Stomach (tissue), 19 donors: ENCODE measurements at places on chromosomes 2 and 18. TPM values are rescaled to one million over a fixed set of nuclear protein-coding genes. Genes with fewer than 3 reads are reported as not detected.
A peak's percentile ranks its signal among the peaks of the same experiment; 100 is the strongest.

DNA sequence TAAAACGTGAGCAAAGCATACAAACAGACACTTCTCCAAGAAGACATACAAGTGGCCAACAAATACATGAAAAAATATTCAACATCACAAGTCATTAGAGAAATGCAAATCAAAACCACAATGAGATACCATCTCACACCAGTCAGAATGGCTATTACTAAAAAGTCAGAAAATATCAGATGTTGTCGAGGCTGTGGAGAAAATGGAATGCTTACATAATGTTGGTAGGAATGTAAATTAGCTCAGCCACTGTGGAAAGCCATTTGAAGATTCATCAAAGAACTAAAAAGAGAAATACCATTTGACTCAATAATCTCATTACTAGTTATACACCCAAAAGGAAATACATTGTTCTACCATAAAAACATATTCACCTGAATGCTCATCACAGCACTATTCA is 825.7 kb downstream of the SUCLG1 start:
- no peaks in the 10 kb centered on the region for H3K27me3 ChIP-seq
- no peaks in the 10 kb centered on the region for H3K4me1 ChIP-seq
- no peaks in the 10 kb centered on the region for H3K36me3 ChIP-seq
- H3K27ac ChIP-seq = no peak overlapping the region
- no peak for DNase-seq
- H3K4me3 ChIP-seq = no peak overlapping the region

GRCh38 chr2:240467659-240468302 is 32.3 kb downstream of the GPC1 start:
- peak; percentile 22 for DNase-seq
- no peaks in the 10 kb centered on the region for H3K4me1 ChIP-seq
- no peaks in the 10 kb centered on the region for H3K36me3 ChIP-seq
- H3K27ac ChIP-seq = no peak overlapping the region
- no peaks in the 10 kb centered on the region for H3K27me3 ChIP-seq
- no peak overlapping the region for H3K4me3 ChIP-seq

GRCh38 chr2:47160660-47161059 is 5.6 kb upstream of the STPG4 start:
- no peak for DNase-seq
- peaks cover 62% of the 10 kb centered on the region for H3K36me3 ChIP-seq
- no peaks in the 10 kb centered on the region for H3K27me3 ChIP-seq
- no peaks in the 10 kb centered on the region for H3K4me1 ChIP-seq
- H3K4me3 ChIP-seq = no peak overlapping the region

The ITPRIPL1 gene
- total RNA-seq = 3.9 TPM

DNA sequence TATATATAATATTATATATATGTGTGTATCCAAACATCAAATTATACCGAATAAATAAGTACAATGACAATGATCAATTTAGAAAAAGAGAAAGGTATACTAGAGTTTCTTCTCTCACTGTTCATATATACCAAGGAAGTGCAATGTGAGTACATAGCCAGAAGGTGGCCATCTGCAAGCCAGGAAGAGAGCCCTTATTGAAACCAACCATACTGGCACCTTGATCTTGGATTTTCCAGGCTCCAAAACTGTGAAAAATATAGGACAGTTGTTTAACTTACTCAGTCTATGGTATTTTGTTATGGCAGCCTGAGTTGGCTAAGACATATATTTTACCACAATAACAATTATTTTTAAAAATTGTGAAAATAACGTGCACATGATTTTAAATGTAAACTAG is 1490.2 kb upstream of the SLC39A10 start:
- DNase-seq = peak; percentile 49
- H3K4me3 ChIP-seq = no peak overlapping the region
- no peaks in the 10 kb centered on the region for H3K36me3 ChIP-seq
- H3K4me1 ChIP-seq = no peaks in the 10 kb centered on the region
- H3K27ac ChIP-seq = no peak overlapping the region

- no peak for DNase-seq
- H3K4me1 ChIP-seq = no peaks in the 10 kb centered on the region
- no peaks in the 10 kb centered on the region for H3K36me3 ChIP-seq
- H3K27ac ChIP-seq = no peak overlapping the region
Measured at GRCh38 chr2:128726911-128727310, 408.2 kb upstream of the HS6ST1 start.

GRCh38 chr2:40363631-40364030 is 88.3 kb downstream of the SLC8A1 start:
- peak; percentile 48 for DNase-seq
- no peaks in the 10 kb centered on the region for H3K36me3 ChIP-seq
- H3K4me1 ChIP-seq = no peaks in the 10 kb centered on the region
- H3K4me3 ChIP-seq = no peak overlapping the region
- H3K27me3 ChIP-seq = no peaks in the 10 kb centered on the region

DNA sequence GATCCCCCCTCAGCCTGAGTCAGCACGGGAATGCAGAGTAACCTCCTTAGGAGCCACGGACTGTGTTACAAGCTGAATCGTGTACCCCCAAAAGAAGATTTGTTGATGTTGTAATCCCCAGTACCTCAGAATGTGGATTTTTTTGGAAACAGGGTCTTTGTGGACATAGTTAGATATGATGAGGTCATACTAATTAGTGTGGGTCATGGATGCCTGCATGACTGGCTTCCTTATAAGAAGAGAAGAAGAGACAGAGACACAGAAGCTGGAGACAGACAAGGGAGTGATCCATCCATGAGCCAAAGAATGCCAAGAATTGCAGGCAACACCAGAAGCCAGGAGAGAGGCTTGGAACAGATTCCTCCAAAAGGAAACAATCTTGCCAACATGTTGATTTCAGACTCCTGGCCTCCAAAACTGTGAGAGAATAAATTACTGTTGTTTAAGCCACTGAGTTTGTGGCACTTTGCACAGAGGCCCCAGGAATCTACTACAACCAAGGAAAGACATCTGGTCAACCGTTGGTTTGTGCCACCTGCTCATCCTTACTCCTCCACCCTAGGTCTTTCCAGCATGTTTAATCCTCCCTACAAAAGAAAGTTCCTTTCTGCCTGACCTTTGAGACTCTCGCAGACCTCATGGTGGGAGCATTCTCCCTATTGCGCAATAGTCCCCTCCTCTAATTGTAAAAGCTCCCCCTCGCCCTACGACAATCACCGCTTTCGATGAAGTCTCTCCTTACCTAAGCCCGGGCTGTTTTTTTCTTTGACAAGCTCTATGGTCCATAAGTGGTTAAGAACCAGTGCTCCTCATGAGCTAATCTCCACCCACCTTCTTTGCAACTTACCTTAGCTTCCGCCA is 91.6 kb downstream of the DNER start:
- H3K27ac ChIP-seq = no peak overlapping the region
- no peaks in the 10 kb centered on the region for H3K4me1 ChIP-seq
- no peak for DNase-seq
- H3K27me3 ChIP-seq = no peaks in the 10 kb centered on the region

GRCh38 chr18:52451256-52451655 is 111.3 kb downstream of the DCC start:
- no peaks in the 10 kb centered on the region for H3K4me1 ChIP-seq
- H3K27me3 ChIP-seq = no peaks in the 10 kb centered on the region
- no peak for DNase-seq
- H3K4me3 ChIP-seq = no peak overlapping the region
- no peaks in the 10 kb centered on the region for H3K36me3 ChIP-seq
- no peak overlapping the region for H3K27ac ChIP-seq

DNA sequence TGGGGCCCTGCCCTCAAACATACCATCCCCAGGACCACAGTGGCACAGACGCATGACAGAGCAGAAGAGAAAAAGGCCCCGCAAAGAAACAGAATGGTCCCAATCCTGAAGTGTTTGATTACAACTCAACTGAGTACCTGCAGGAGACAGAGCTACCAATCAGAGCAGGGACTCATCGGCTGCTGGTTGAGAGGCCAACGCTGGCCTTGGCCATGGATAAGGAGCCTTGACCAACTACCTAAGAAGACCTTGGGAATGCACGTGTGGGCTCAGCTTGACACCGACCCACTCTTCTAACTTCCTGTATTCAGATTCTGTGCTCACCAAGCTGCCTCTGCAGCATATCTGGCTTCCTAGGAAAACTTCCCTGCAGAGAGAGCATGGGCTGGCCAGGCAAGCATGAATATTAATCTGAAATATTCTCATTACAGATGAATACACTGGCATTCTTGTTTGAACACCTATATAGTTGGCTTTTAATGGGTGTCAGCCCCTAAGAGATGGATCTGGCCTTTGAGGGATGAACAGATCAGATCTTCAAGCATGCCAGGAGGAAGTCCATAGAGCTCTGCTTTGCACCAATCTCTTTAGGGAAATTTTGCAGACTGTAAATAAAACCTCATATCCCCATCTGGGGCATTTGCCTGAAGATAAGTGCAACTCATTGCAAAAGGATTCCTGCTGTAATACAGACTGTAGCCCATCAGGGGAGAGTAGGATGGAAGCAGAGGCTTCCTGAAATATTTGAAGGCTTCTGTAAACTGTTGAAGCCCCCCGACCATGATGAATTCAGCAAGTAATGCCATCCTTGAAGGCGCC is 135.4 kb downstream of the BCL2 start:
- H3K4me3 ChIP-seq = no peak overlapping the region
- peaks cover 51% of the 10 kb centered on the region for H3K4me1 ChIP-seq
- H3K27me3 ChIP-seq = no peaks in the 10 kb centered on the region
- DNase-seq = no peak
- no peaks in the 10 kb centered on the region for H3K36me3 ChIP-seq

DNA sequence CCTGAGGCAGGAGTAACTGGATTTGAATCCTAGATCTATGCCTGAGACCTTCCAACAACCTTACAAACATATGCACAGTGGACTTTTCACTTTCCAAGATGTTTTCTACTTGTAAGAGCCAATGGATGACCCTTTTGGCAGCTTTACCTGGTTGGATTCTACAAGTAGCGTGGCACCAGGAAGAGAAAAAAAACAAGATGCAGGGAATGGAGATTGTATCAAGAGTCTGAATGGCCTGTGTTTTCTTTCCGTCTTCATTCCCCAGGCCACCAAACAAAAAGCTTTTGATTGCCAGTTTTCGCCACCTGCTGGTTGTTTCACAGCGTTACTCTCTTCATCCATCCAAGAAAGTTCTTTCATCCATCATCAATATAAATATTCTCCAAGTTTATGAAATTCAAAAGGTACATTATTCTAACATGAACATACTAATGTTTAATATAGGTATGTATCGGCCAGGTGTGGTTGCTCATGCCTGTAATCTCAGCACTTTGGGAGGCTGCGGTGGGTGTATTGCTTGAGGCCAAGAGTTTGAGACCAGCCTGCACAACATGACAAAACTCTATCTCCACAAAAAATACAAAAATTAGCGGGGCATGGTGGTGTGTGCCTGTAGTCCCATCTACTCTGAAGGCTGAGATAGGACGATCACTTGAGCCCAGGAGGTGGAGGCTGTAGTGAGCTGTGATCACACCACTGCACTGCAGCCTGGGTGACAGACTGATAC is 3.5 kb upstream of the BCL2 start:
- no peak overlapping the region for H3K4me3 ChIP-seq
- peak; percentile 90 for DNase-seq
- peaks cover 34% of the 10 kb centered on the region for H3K4me1 ChIP-seq
- H3K27ac ChIP-seq = peak overlapping the region; percentile 1
- H3K36me3 ChIP-seq = no peaks in the 10 kb centered on the region
